ENCODE measurements at places on chromosomes 3 and 15.

GRCh38 chr3:135090020-135090717 is 295.1 kb downstream of the EPHB1 start:
- DNase-seq = no peak

DNA sequence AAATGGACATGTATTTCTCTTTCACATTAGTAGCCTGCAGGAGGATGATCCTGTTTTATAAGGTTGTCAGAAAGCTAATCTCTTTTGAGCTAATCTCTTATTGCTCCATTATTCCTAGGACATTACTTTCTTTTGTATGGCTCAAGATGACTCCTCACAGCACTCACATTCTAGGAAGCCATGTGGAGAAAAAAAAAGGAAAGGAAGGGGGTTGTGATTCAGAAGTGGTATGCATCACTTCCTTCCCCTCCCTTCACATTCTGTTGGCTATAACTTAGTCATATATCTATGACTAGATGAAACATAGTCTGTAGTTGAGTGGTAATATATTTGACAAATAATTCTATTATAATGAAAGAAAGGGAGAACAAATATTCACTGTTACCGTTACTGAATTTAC is 168.8 kb upstream of the TTC14 start:
- DNase-seq = peak; percentile 21

DNA sequence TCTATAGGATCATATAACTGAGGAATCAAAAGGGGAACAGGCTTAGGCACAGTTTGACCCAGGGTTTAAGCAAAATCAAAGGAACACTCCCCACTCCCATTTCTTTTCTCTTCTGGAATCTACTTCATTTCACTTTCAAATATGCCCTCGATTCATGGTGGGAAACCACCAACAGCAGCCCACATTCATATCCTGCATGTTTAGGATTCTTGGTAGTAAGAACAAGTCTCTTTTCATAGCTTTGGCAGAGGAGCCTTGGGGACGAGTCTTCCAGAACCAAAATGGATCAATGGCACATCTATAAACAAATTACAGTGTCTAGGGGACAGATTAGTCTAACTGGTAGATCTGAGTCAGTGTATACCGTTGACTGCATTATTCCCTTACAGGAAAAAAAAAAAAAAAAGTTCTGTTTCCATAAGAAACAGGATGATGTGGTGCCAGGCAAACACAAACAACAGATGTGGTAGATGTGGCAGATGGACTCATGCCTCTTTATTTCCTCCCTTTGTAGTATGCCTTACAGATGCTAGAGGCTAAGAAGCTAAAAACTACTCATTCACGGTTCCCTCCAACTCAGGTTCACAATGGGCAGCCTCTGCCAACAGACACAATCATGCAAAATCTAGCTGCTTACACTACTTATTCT is 578.3 kb upstream of the ADAMTS9 start:
- DNase-seq = no peak

- no peak for DNase-seq
Observed at GRCh38 chr15:52150871-52151270, 38.3 kb upstream of the BCL2L10 start.

DNA sequence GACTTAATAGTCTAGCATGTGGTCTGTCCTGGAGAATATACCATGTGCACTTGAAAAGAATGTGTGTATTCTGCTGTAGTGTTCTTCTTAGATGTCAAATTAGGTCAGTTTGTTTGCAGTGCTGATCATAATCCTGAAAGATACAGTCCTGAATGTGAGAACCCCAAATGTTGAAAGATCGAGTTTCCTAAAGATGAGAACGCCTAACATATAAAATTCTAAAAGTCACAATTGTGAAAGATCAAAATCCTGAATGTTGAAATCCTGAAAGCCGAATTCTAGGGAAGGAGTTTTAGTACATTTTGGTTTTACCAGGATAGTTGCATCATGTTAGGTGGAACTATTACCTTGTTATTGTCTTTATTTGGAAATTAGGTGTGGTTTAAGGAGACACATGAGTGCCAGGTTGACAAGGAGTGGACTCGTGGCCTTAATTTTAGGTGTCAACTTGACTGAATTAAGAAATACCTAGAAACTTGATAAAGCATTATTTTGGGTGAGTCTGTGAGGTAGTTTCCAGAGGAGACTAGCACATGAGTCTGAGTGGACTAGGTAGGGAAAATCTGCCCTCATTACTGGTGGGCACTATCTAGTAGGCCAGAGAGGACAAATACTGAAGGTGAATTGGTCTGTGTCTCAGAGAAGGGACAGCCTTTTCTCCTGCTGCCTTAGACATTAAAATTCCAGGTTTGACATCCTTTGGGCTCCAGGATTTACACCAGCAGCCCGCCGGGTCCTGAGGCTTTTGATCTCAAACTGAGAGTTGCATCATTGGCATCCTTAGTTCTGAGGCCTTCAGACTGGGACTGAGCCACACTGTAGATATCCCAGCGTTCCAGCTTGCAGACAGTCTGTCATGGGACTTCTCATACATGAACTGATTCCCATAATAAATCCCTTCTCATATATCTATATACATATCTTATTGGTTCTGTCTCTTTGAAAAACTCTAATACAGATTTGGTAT is 77.1 kb downstream of the LRRC28 start:
- no peak for DNase-seq

DNA sequence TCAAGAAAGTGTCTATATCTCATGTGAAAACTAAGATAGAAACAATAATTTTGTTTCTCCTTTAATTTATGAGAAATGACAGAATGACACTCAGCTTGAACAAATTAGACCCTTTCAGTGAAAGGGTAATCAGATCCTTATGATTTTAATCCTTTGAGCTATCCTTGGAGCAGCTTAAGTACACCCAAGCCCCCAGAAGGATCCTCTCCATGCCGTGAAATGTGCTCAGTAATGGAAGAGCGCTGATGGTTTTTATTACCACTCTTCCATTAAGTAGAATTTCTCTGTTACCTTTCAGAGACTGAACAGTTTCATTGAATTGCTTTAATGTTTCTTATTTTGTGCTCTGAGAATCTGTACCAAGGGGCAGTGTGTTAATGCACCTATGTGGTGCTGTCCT is 54.3 kb downstream of the HMG20A start:
- no peak for DNase-seq

DNA sequence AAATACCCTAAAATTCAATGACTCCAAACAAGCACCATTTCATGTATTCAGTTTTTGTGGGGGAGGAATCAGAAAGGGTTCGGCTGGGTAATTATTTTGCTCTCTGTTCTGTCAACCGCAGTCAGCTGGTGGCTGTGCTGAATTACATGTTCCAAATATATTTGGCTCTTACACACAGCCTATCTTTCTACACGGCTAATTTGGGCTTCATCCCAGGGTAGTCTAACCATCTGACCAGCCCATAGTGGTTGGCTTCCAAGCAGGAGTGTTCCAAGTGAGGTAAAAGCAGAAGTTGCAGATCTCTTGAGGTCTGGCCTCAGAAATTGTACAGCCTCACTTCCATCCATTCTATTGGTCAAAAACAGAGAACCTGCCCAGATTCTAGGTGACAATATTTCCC is 760.8 kb upstream of the SEMA6D start:
- DNase-seq = no peak

- no peak for DNase-seq
Observed at GRCh38 chr3:51519848-51520247, 18.7 kb upstream of the RAD54L2 start.
